ENCODE measurements at places on chromosomes 13 and 19.

DNA sequence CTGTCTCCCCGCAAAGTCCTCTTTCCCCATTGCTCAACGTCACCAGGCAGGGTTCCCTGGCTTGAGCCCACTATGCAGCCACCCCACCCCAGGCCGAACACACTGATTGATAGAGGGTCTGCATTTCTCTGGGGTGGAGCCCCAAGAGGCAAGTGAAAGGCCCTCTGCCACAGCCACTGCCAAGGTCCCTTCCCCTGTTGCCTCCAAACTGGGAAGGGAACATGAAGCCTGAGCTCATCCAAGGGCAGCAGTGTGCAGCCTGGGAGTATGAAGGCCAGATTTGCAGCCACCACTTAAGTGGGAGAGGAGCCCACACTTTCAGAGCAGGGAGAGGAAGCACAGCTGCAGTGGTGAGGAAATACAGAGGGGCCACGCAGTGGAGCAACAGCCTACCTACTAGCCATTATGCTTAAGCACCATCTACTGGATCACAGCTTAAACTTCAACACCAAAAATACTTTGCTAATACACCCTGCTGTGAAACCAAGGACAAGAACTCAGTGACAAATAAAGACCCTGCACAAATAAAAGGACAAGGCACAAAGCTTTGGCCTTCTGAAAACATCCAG lies 48.6 kb downstream of the UBL3 start:
- no peak for DNase-seq

GRCh38 chr19:5585461-5586299 lies 17.9 kb upstream of the TINCR start:
- DNase-seq, result peak; percentile 32

GRCh38 chr13:68057836-68058235 lies 827.7 kb upstream of the PCDH9 start:
- DNase-seq, result no peak

DNA sequence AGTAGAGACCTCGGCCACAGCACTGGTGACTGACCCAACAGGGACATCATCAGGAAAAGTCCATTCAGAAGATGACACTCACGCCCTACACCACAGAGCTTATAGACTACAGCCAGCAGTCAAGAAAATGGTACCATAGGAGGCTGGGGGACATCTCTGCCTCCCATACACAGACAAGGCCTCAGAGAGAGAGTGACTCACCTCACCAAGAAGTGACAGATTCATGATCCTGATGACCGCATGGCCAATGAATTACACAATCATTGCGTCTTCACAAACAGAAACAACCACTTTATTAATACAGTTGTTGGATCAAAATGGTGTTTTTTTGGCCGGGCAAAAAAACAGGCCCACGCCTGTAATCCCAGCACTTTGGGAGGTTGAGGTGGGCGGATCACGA lies 260.8 kb upstream of the TSHZ3 start:
- no peak for DNase-seq

- DNase-seq, result no peak
These were observed 6.2 kb upstream of the DZIP1 start for GRCh38 chr13:95650696-95651095.

All from muscle of back (tissue), 13 donors.